ENCODE measurements at places on chromosomes 4 and X. TPM values are rescaled to one million over a fixed set of nuclear protein-coding genes. Genes with fewer than 3 reads are reported as not detected.
A peak's percentile ranks its signal among the peaks of the same experiment; 100 is the strongest.

DNA sequence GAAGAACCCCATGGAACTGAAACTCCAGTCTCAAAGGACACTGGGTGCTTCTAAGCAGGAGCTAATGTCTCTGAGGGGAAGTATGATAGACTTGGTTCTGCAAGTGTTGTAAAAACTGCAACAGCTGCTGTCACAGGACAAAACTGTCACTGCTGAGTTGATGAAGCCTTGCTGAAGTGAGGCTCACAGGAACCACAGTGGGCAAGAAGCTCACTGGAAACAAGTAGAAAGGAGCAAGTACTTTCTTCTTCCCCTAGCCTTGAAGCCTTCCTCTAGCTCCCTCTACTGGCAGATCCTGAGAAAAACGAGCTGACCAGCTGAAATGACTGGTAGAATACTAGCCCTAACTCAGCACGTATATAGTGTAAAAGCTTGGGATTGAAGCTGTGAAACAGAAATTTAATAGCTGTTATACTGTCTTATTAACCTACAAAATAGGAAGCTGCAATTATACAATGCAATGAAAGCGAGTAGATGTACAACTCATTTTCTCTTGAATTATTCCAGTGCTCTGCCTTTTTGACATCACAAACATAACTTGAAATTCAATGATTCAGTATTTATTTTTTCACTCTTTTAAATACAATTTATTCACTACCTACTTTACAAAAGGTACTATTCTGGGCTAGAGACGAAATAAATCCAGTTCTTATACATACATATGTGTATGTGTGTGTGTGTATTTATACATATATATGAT, 91.4 kb downstream of the GABRB1 start:
- DNase-seq, result peak; percentile 44

- DNase-seq, result no peak
Measured at GRCh38 chr4:105944540-105944939, 49.3 kb downstream of the NPNT start.

DNA sequence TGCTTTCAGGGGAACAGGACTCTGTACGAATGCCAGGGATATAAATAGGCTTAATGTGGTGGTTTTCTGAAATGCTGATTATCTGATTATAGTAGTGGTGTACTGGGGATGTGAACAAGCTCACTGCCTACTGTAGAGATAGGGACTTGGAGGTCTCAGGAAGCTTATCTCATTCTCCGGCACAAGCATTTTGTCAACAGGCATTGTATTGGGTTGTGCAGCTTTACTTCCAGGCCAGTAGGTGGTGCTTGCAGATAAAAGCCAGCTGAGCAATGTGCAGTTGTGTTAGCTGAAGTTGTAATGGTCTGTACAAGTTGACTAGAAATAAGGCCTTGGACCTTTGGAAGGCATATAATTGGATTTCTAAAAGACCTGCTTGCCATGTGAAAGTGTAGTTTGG, 49.5 kb upstream of the TMLHE start:
- no peak for DNase-seq

The ATP1B4 gene
- 0.12 TPM for total RNA-seq

The PAGE2B gene
- total RNA-seq, result not detected

The MAGEA1 gene
- total RNA-seq, result not detected

DNA sequence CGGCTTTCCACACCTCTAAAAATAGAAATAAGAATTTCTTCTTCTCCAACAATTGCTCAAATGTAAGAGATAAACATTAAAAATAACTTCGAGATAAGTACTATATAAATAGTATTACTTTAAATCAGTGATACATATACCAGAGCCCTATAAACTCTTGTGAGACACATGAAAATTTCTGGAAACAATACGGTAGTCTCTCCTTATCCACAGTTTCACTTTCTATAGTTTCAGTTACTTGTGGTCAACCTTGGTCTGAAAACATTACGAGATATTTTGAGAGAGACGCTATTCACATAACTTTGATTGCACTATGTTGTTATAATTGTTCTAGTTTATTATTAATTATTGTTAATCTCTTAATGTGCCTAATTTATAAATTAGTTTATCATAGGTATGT, 101.5 kb upstream of the CXXC4 start:
- DNase-seq, result no peak
